ENCODE measurements at places on chromosomes 13 and 19. TPM values are rescaled to one million over a fixed set of nuclear protein-coding genes. Genes with fewer than 3 reads are reported as not detected.

GRCh38 chr13:47317356-47317755 is 420.5 kb upstream of the HTR2A start:
- DNase-seq, result no peak

- DNase-seq, result no peak
Measured at GRCh38 chr13:97352815-97353214, 81.2 kb upstream of the RAP2A start.

- DNase-seq, result no peak
Measured at GRCh38 chr19:52227980-52228379, 38.1 kb downstream of the PPP2R1A start.

WDR62 gene
- total RNA-seq, result 106 TPM

IGSF23 gene
- total RNA-seq, result 0.79 TPM

LMTK3 gene
- total RNA-seq, result 1.7 TPM

GRCh38 chr19:50490411-50490811 is 13.8 kb upstream of the GARIN5A start:
- DNase-seq, result no peak

KRTDAP gene
- 5.6 TPM for total RNA-seq

HCN2 gene
- 6.6 TPM for total RNA-seq

GRCh38 chr13:45042539-45042938 is 53.2 kb downstream of the GPALPP1 start:
- DNase-seq, result no peak

GRCh38 chr19:38004186-38004520 is 97.1 kb downstream of the SIPA1L3 start:
- no peak for DNase-seq

GJB2 gene
- 3.1 TPM for total RNA-seq

C19orf44 gene
- 35.4 TPM for total RNA-seq

KLK12 gene
- total RNA-seq, result not detected

DNA sequence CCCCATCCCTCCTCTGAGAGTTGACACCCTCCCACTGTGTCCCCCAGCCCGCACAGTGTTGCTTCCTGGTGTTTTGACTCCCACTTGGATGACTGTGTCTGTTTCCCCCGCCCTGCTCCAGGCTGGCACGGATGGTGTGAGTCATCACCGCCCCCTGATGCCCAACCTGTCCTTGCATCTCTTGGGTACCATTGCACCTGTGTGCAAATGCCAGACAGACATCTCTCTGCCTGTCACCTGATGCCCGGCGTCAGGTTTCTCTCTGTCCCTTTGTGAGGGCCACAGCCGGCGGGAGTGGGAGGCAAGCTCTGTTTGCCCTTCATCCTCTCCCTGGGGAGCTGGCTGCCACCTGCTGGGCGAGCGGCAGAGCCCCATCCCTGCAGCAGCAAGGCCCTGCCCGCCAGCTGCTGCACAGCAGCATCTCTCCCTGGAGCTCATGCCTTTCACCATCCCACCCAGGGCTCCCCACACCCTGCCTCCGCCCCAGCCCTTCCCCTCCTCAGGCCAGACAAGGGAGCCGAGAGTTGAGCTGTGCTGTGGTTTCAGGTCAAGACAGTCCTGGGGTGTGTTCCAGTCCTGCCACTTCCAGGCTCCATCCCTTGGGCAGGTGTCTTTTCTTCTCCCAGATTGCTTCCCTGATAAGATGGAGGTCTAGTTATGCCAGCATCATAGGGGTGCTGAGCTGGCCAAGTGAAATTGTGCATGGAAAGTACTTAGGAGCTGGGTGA is 29.7 kb downstream of the NKPD1 start:
- DNase-seq, result peak; percentile 34

DNA sequence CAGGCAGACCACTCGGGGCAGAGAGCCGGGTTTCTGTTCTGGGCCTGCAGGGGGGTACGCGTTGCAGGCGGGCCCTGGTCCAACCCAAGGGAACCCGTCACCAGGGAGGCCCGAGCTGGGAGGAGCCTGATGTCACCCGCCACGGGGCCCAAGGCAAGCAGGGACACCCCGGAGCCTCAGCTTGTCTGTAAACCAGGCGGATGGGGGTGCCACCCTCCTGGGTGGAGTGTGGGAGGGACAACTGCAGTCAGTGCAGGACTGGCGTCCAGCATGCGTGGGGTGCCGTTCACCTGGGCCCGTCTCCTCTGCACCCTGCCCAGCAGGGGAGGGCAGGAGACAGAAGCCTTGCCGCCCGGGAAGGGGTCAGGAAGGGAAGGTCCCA is 7.0 kb downstream of the CACTIN start:
- DNase-seq, result no peak

- peak; percentile 31 for DNase-seq
Measured at GRCh38 chr19:11091703-11092153, 2.5 kb downstream of the LDLR start.

DNA sequence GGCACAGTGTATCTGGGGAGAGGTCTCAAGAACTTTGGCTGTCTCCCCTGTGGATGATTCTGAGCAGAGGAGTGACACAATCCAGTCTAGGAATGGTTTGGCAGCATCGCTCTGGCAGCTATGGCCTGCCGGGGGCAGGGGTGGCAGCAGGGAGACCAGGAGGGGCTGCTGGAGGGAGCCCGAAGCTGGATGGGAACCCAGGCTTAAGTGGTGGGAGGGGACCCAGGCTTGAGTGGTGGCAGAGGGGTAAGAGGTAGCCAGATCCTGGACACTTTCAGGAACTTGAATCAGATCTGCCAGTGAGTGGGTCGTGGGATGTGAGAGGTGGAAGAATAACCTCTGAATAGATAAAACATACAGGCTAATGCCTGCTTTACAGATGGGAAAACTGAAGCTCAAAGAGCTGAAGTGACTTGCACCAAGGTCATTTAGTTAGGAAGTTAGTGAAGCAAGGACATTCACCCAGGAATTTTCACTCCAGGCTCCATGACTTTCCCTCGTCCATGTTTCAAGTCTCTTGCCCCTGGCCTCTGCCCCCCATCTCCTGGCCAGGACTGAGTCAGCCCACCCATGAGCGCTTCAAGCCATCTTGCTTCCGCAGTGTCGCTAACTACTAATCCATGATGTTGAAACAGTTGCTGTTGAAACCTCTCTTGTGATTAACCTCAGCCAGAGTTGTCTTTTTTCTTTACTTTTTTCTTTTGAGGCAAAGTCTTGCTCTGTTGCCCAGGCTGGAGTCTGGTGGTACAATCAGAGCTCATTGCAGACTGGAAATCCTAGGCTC is 29.9 kb upstream of the C1QTNF9 start:
- no peak for DNase-seq

GRCh38 chr13:27535546-27535945 is 84.8 kb downstream of the LNX2 start:
- no peak for DNase-seq

- peak; percentile 63 for DNase-seq
Measured at GRCh38 chr13:106083620-106084350, 451.7 kb downstream of the EFNB2 start.

- no peak for DNase-seq
Measured at GRCh38 chr13:30268673-30269072, 38.7 kb downstream of the KATNAL1 start.

DNA sequence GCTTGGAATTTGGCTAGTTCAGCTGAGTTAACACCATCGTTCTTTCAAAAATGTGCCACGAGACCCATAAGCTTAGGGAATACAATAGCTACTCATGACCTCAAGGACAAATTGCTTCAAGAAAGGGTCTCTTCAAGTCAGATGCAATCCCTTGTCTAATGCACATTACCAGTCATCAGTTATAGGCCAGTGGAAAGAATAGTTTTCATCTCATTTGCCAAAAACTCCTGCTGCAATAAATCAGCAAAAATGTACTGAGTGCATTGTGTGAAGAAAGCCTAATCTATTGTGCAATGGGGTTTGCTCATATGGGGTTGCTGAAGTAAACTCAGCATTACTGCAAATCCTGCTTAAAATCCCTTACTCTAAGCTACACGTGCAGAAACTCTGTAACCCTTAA is 208.3 kb upstream of the NBEA start:
- DNase-seq, result no peak

DNA sequence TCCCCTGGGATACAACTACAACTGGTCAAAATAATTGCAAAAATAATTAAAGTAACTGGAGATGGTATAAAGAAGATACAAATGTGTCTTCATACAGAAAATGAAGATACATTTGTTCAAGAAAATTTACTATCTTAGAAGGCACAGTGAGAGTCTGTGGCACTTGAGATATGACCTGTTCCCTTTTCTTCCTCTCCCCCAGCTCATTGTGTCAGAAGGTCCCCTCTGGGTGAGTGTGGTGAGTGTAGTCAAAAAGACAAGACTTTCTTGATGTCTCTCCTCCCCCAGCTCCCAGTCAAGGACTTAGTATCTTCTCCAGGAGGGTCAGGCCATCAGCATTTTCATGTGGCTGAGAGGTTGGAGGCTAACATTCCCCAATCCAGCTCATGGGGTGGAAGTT is 51.7 kb downstream of the EDNRB start:
- DNase-seq, result peak; percentile 23

CGB8 gene
- 0.43 TPM for total RNA-seq

ANGPTL4 gene
- total RNA-seq, result 18.5 TPM

All from testis (tissue), 5 donors.